ENCODE measurements at places on chromosomes 11 and 22.

DNA sequence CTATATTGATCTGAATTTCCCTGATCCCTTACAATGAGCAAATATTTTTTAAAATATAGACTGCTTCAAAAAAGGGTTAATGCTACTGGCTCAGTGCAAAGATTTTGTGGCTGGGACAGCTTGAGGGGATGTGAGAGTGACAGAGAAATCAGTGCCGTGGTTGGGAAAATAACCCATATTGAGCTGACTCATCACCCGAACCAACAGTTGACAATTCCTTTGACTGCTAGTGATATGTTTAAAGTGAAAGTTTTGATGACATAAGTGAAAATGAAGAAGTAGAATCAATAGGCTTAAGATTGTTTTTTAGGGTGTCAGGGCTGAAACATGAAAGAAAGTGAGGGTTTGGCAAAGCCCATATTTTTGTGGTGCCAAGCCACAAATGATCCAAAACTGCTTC is 257.1 kb upstream of the TENM4 start:
- DNase-seq: no peak

DNA sequence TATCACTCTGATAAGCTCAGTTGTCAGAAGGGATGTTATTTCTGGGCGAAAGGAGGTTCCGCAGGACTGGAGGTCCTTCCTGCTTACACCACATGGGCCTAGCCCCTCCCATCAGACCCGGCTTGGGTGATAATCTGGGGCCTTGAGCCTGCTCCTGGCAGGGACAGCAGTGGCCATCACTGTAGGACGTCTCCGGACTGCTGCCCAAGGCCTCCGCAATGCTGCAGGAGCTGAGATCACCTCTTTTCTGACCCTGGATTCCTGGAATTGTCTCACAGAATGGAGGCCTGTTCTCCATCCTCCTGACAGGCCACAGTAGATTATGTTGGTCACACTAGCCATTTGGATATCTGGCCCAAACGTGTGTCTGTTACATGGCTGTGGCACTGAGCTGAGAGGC is 9.2 kb upstream of the BIK start:
- peak; percentile 93 for DNase-seq

DNA sequence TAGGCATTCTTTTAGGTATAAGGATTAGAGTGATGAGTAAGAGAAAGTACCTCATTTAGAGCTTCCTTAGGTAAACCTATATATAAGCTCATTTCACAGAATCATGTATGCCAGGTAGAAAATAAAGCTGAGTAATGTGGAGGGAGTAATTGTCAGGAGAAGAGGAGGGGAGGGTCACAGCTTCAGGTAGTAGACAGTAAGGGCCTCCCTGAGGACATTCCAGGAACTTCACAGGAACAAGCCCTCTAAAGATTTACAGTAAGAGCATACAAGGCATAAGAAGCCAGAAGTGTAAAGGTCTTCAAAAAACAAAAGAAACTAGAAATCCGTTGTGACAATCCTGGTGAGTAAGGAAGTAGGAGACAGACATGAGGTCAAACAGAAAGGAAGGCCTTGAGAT is 57.6 kb downstream of the USP47 start:
- DNase-seq: no peak

DNA sequence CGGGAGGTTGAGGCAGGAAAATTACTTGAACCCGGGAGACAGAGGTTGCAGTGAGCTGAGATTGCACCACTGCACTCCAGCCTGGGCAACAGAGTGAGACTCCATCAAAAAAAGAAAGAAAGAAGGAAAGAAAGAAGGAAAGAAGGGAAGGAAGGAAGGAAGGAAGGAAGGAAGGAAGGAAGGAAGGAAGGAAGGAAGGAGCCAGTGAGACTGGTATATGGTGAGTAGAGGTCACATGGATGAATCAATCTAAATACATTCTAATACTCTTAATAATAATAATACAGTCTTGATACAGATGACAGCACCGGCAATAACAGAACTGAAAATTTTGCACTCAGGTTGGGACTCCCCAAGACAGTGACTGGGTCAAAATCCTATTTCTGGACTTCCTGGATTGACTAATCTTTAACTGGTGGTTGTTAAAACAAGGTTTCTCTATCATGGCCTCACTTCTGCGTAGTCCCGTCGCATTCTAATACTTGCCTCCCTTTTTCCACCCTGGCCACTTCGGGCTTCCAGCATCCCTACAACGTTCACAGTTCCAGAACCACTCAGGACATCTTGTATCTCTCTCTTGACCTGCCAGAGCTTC is 53.5 kb upstream of the EIF3M start:
- DNase-seq: no peak

DNA sequence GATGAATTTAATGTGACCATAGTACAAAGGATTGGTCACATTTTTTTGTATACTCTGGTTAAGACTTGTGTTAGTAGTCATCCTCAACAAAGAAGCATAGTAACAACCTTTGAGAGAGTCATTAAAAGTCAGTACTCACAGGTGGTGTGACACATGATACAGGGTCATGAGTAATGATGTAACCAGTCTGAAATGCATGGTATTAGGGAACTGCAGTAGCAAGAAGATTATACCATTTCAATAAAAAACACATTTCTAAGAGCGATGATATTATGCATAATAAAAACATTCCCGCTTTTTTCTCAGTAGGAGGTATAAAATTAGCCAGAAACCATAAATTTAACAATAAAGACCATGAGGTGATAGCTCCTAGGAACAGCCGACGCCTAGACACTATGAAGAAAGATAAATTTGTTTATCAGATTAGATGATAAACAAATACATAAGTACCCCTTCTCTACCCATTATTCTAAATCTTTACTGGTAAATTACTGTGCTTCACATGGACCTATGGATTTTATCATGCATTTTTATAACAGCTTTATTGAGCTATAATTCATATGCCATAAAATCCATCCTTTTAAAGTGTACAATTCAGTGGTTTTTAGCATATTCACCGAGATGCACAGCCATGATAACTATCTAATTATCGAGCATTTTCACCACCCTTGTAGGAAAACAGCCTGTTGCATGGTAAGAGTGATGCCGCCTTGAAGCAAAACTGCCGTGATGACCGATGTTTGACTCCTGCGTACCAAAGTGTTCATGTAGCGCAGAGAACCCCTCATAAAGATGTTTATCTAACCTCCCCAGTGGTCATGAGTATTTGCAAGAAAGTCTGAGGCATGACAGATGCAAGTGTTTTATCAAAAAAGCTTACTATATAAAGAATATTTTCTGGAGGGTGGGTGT is 41.8 kb downstream of the TMPRSS5 start:
- DNase-seq: no peak

DNA sequence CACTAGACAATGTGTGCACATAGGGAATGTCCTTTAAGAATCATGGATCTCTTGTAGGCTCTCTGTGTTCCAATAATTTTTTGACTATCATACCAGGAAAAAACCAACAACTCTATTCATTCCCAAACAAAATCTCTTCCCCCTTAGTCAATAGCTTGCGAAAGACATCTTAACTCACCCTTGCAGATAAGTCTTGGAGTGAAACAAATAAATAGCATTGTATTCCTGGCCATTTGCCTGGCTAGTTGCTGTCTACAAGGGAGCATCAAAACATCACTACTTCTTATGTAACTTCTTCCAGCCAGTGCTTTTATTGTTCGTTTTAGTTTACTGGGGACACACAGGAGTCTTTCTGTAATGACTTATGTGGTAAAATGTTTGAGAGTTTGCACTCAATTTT is 29.4 kb downstream of the SCN3B start:
- DNase-seq: no peak

DNA sequence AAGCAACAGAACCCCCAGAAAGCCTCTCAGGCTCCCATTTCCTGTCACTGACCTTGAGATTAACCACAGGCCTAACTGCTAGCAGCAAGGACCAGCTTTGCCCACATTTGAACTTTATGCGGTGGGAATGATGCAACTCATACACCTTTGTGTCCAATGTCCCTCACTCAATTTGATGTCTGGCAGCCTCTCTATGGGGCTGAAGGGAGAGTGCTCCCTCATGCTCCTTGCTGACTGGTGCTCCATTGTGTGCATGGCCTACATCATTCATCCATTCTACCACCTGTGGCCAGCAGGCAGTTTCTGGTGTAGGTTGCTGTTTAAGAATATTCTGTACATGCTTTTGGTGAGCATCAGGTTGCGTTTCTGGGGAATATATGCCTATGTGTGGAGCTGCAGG is 31.9 kb downstream of the KCNQ1OT1 start:
- no peak for DNase-seq

GRCh38 chr11:18264035-18264434 is 2.0 kb upstream of the SAA1 start:
- DNase-seq: no peak

DNA sequence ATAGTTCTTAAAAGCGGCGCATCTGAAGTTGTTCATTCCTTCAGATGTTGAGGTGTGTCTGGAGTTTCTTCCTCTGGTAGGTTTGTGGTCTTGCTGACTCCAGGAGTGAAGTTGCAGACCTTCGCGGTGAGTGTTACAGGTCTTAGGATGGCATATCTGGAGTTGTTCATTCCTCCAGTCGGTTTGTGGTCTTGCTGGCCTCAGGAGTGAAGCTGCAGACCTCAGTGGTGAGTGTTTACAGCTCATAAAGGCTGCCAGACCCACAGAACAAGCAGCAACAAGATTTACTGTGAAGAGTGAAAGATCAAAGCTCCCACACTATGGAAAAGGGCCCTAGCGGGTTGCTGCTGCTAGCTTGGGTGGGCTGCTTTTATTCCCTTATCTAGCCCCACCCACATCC is 201.7 kb upstream of the PDGFD start:
- DNase-seq: no peak

DNA sequence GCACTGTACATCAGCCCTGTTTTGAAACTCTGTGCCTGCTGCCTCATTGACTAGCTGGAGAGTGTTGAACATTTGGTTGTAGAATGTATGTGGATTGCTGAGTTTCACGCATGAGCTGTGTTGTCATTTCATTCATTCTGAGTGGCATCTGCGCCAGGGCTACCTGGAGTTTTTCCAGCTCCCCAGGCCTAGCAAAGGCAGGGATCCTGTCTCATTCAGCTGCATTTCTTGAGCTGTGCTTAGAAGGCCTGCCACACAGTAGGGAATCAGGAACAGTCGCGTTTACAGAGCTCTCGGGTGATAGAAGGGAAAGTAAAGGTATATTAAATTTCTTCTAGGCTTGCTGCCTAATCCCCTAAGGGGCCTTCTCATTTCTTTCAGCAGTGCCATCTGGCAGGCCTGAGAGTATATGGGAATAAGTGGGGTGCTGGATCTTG is 44.3 kb downstream of the PTPRJ start:
- DNase-seq: no peak

- DNase-seq: no peak
Observed at GRCh38 chr11:115182282-115182955, 321.8 kb downstream of the CADM1 start.

GRCh38 chr11:134246100-134246499 is 7.1 kb downstream of the THYN1 start:
- no peak for DNase-seq

- no peak for DNase-seq
Observed at GRCh38 chr11:88508418-88508758, 170.9 kb upstream of the CTSC start.

- peak; percentile 94 for DNase-seq
Observed at GRCh38 chr11:16924826-16925560, 89.2 kb downstream of the PLEKHA7 start.

DNA sequence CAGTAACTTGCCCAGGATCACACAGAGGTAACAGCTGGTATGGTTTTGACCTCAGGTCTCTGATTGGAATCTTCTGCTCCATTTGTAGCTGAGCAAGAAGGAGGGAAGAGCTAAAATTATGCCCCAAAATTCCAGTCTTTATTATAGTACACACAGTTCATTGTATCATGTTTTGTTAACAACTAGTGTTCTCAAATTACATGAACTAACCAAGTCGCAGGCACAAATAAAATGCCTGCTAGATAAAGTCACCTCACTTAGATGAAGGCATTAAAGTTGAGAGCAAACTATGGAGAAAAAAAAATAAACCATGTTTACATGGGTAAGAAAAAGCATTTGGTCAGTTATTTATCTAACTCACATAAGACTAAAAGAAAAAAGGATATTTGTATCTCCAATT is 58.8 kb downstream of the PDGFD start:
- DNase-seq: no peak

DNA sequence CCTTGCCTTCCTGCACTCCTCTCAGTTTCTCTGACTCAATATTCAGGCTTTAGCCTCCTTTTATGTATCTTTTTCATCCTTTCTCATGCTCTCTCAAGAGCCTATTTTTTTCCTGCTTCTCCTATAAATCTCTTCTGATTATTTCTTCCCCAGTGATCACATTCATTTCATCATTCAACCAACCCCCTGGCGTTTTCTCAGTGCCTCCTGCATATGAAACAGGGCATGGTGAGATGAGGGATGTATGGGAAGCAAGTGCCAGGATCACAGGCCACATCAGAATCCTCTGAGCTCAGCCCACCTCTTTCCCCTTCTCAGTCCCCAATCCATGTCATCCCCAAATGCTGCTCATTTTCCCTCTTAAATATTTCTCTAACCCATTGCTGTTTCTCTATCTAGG is 38.7 kb upstream of the NRIP3 start:
- DNase-seq: no peak

DNA sequence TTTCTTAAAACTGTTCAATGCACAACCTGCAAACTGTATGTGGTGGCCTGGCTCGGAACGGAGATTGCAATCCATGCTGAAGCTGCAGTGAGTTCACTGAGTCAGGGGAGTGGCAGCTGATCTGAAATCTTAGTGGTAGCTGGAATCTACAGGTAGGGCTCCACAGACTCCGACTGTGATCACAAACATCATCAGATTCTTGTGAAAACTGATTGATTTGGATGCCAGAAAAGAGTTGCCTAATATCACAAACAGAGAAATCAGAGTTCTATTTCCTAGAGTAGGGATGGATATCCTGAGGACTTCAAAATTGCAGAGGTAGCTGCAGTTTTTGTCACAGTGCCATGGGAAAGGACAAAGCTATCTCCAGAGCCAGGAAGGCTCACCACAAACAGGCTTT is 57.5 kb upstream of the SC5D start:
- no peak for DNase-seq

- no peak for DNase-seq
Observed at GRCh38 chr11:78535027-78535426, 39.6 kb downstream of the NARS2 start.

- peak; percentile 68 for DNase-seq
Observed at GRCh38 chr11:77147668-77148321, 19.7 kb downstream of the MYO7A start.
